ENCODE measurements at places on chromosomes 5 and 9.

DNA sequence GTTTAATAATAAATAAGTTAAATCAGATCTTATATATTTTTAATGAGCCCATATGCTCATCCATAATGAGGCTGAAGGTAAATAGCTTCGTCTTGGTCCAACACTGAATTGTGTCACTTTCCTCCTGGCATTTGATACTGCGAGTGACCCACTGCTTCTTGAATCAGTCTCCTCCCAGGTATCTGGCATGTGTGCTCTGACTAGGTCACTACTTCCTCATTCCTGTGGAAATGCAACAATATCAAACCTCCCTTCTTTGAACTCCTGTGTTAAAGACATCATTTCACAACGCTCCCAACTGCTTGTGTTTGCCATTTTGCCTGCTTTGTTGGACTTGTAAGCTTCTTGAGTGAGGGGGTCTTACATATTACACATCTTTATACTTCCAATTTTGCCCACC, 157.7 kb downstream of the SLC24A2 start:
- no peak for ATAC-seq

- ATAC-seq = no peak
Observed at GRCh38 chr5:31887556-31887955, 248.6 kb downstream of the PDZD2 start.

- ATAC-seq = no peak
Observed at GRCh38 chr5:35016174-35017051, 31.3 kb downstream of the AGXT2 start.

DNA sequence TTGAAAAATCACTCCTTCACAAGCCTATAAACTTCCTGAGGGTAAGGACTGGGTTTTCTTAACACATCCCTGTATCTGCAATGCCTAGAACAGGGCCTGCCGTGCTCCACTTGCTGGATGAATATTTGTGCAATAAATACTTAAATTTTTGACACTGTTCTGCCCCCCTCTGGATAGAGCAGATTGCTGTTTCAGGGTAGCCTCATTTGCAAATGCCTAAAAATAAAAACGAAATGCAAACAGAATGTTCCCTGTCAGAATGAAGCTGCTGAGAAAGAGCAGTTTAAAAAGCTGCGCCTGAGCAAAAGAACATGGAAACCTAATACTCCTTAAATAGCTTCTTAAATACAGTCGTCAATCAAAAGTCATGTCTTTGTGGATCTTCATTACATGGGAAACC, 385.3 kb downstream of the PRELID2 start:
- ATAC-seq = no peak

- no peak for ATAC-seq
Observed at GRCh38 chr5:57299986-57300385, 126.1 kb downstream of the GPBP1 start.

- peak; percentile 79 for ATAC-seq
Observed at GRCh38 chr5:1505506-1506241, 18.1 kb downstream of the LPCAT1 start.

GRCh38 chr5:15501091-15501791, 1.3 kb downstream of the FBXL7 start:
- peak; percentile 38 for ATAC-seq

- no peak for ATAC-seq
Observed at GRCh38 chr5:111127453-111128195, 35.5 kb downstream of the WDR36 start.

Measured in motor neuron (in vitro differentiated cells).